Lower leg skin (tissue), 4 donors: ENCODE measurements at places on chromosomes 2 and 18. TPM values are rescaled to one million over a fixed set of nuclear protein-coding genes. Genes with fewer than 3 reads are reported as not detected.

Gene ARHGEF33
- total RNA-seq, result 0.80 TPM

Gene PSME4
- 29.7 TPM for total RNA-seq

Gene INPP4A
- total RNA-seq, result 6.7 TPM

Gene GPR39
- total RNA-seq, result 2.1 TPM

Gene KIF5C
- total RNA-seq, result 1.9 TPM
